ENCODE measurements at places on chromosomes 11 and 22.
A peak's percentile ranks its signal among the peaks of the same experiment; 100 is the strongest.

GRCh38 chr11:58513747-58514367 lies 6.0 kb upstream of the OR5B21 start:
- DNase-seq, result no peak

DNA sequence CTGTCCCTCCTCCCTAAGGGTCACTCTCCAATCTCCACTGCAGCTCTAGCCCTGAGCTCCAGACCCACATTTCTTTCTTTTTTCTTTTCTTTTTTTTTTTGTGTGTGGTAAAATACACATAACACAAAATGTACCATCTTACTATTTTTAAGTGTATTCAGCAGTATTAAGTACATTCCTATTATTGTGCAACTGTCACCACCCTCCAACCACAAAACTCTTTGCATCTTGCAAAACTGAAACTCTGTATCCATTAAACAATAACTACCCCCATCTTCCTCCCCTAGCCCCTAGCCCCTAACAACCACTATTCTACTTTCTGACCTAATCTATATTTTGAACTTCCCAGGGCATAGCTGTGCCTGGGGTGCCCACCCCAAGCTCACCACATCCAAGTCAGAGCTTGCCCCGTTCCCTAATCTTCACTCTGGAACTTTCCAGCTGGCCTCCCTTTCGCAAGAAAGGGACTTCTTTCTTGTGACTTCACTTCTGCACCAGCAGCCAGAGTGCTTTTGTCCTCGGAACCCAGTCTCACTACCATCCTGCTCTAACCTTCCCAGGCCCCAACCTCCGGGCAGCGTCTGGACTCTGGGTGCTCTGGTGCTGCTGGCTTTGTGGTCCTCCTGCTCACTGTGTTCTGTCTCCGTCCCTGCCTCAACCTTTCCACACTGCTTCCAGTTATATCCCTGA lies 30.7 kb downstream of the PARVG start:
- DNase-seq, result no peak

GRCh38 chr11:59957094-59957493 lies 6.7 kb upstream of the OOSP4A start:
- no peak for DNase-seq

- DNase-seq, result no peak
Observed at GRCh38 chr11:6570691-6571427, 32.6 kb downstream of the RRP8 start.

DNA sequence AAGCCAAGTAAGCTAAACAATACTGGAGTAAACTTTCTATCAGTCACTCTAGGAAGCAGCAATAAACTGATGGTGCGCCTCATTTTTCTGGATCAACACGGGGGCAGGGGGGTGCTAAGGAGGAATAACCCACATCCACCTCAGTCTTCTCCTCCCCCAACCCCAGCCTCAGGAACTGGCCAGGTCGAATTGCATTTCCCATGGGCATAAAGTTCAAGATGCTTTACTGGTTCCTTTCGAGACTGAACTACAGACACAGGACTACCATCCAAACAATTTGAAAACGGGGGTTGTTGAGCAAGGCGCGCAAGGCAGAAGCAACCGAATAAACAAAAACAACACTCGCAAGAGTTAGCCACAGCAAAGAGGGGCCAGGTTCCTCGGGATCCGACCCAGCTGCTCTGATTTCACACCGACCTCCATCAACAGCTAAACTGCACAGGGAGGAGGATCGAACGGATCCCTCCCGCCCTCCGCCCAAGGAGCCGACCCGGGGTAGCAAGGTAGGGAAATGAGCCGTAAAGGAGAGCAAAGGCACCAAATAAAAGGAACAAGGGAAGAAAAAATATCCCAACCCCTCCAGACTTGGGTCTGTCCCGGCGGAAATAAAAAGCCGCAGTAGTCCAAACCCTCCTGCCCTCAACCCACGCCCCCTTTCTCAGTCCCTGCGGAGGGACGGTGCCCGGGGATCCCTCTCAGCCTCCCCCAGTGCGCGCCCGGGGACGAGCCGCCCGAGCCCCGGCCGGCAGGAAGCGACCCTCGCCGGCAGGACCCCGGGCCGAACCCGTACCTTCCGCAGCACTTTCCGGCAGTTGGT lies 801 bp downstream of the SESN3 start:
- DNase-seq, result peak; percentile 74

DNA sequence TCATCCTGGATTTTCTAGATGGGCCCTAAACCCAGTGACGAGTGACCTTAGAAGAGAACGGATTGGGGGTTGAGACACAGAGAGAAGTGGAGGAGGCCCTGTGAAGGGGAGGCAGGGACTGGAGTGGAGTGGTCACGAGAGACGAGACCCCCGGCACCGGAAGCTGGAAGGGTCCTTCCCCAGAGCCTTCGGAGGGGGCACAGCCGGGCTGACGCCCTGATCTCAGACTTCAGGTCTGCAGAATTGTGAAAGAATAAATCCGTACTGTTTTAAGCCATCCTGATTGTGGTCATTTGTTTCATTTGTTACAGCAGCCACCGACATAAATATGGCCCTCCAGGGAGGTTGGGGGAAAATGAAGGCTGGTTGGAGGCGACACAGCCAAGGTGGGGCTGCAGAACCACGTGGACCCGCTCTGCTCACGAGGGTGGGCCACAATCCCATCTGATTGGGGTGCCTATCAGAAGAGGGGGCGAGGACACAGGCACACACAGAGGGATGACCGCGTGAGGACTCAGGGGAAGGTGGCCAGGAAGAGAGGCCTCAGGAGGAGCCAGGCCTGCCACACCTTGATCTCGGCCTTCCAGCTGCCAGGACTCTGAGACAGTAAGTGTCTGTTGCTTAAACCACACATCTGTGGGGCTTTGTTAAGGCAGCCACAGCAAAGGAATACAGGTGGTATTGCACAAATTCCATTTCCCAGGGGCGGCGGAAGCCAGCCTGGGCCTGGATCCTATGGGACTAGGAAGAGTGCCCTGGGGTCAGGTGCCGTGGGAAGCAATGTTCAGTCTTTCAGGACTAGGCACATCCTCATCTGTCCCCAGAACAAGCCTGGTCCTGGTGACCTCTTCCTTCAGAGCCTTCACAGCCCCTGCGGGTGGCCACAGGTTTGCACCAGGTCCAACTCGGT lies 73.3 kb upstream of the SHANK2 start:
- DNase-seq, result peak; percentile 63

DNA sequence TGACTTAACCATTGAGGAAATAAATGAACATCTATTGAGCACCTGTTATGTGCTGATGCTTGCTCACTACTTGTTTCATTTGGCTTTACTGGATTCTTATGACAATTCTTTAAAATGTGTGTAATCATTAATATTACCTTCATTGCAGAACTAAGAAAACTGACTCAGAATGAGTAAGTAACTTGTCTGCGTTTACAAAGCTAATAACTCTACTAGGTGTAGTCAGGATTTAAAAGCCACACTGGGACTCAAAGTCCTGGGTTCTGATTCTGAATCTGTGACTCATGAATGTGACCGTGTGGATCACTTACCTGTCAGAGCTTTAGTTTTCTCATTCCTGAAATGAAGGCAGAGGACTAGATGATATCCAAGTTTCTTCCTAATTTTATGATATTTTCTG lies 23.4 kb upstream of the KIRREL3 start:
- DNase-seq, result no peak

- no peak for DNase-seq
Observed at GRCh38 chr11:7208391-7208790, 43.3 kb upstream of the SYT9 start.

DNA sequence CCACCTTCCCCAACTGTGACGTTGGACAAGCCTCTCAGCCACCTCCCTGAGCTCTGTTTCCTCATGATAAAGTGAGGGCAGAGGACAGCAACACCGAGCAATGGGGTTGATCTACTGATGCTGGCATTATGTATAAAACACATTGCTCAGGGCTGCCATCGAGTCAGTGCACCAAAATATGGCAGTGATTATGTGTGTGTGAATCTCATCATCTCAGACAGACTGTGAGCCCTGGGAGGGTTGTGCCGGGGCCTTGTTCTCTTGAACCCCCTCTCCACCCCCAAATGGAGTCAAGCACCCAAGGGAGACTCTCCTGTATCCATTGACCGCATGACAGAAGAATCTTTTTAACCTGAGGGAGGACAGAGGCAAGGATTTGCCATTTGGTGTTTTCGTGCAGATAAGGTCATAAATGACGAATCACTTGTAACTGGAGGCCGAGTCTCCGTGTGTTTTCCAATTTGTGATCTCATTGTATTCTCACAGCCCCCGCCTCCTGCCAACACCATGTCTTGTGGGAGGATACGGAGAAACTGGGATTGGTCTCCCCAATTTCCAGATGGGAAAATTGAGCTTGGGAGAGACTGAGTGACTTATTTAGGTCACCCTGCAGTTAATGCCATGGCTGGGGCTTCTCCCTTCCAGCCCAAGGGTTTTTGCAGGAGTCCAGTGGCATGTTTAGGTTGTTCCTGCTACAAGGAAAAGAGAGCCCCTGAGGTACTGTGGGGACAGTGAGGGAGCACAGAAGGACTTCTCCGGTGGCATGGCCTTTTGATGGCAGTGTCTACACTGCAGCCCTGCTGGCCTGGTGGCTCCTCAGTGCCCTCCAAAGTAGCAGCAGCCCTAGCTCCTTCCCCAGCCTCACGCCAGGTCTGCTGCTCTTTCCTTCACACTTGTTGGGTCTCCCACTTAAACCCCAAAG lies 52.4 kb downstream of the CHRDL2 start:
- DNase-seq, result no peak

- no peak for DNase-seq
Observed at GRCh38 chr11:106152824-106153223, 75.4 kb downstream of the AASDHPPT start.

GRCh38 chr11:133409799-133410198 lies 122.5 kb downstream of the OPCML start:
- DNase-seq, result no peak

DNA sequence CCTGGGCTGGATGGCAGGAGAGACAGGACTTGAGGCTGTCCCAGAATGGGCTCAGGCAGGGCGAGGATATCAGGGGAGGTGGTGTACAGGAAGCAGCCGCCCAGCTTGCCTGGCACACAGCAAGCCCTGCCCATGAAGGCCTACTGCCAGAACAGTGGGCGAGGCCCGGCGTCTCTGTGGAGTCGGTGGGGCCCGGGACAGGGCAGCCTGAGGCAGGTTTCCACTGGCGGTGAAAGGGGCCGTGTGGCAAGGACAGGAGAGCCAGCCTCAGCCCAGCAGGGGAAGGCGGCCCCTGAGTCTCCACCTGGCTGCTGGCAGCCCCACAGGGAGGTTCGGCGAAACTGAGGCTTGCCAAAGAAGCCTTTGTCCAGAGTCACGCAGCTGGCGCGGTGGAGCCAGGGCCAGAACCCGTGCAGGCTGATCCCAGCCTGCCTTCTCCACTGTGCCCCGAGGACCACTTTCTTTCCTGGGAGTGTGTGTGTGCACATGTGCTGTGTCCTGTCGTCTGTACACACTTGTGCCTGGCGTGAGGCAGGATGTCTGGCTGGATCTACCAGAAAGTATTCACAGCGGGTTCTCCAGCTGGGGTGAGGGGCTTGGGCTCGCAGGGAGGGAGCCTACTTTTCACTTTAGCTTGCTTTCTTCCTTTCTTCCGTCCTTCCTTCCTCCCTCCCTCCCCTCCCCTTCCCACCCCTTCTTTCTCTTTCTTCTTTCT lies 1.2 kb downstream of the TSPO start:
- DNase-seq, result peak; percentile 92

DNA sequence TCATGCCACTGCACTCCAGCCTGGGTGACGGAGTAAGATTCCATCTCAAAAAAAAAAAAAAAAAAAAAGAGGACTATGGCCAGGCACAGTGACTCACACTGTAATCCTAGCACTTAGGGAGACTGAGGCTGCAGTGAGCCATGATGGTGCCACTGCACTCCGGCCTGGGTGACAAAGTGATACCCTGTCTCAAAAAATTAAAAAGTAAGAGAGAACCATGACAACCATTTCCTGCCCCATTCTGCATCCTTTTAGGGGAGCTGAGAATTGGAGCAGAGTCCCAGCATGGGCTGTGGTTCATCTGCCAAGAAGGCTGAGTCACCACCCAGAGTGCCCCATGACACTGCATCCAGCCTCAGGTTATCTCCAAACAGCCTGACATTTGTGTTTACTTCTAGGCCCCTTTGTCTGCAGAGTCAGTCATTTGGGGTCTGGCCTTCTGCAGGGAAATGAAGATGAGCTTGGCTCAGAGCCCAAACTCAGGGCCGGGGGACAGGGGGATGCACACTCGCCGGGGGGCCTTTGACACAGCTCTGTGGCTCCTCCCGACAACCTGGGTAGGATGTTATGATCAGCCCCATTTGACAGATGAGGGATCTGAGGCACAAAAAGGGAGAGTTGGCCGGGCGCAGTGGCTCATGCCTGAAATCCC lies 4.7 kb downstream of the CSDC2 start:
- no peak for DNase-seq

DNA sequence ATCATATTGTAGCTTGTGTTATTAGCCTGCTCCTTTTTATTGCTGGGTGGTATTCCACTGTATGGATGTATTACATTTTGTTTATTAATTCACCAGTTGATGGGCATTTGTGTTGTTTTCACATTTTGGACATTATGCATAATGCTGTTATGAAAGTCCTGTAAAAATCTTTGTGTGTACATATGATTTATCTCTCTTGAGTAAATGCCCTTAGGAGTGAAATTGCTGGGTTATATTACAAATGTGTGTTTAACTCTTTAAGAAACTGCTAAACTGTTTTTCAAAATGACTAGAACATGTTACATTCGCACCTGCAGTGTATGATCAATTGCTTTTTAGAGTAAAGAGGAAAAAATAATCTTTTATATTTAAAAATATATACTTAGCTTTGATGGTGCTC lies 54.4 kb upstream of the TP53I11 start:
- no peak for DNase-seq

- peak; percentile 39 for DNase-seq
Observed at GRCh38 chr11:8309311-8309710, 45.6 kb upstream of the LMO1 start.

DNA sequence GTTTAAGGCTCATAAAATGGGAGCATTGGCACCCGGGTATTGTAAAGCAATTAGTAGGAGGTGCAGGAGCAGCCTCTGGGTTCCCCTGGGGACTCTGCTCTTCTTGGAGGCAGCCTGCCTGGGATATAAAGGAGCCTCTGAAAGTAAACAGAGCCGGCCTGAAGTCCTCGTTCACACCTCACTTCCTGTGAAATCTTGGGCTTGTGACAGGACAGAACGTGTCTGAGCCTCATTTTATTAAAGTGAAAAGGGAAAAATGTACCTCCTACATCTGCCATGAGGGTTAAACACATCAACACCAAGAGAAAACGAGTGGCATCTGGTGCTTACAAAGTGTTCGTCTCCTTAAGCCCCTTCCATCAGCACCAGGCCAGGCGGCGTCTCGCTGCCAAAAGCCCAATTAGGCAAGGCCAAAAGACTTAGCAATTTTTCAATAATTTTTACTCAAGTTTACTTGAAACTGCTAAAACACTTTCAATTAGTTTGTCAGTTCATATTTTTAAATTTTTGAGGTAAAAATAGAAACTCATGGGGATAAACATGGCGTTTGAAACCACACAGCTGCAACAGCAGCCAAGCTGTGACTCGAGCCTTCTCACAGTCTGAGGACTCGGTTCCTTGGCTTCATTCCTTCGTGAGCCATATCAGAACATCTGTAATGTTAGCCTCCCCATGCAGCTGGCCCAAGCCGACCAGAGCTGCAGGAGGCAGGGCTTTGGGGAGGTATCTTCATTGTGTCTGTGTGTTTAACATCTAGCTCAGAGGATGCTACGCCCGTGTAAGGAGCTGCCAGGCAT lies 33.6 kb downstream of the MAP6 start:
- no peak for DNase-seq
